ENCODE measurements at places on chromosomes 4 and X.

DNA sequence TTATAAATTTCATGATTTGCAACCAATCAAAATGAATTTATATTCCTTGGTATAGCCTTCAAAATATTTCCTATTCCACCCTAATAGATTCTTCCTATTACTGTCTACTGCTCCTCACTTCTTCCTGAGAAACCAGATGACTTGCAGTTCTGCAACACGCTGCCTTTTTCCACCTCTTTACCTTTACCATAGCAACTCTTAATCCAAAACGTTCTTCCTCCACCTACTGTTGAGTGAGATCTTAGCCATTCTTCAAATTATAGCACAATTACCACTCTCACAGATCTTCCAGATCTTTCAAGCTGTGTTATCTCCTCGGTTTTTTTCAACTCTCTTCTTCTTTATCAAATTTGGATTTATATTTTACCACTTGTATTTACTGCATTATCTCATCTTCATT lies 289.8 kb downstream of the ADGRL3 start:
- H3K27ac ChIP-seq = no peak overlapping the region
- no peak overlapping the region for H3K4me3 ChIP-seq
- no peak for DNase-seq
- H3K27me3 ChIP-seq = no peaks in the 10 kb centered on the region
- no peaks in the 10 kb centered on the region for H3K36me3 ChIP-seq

DNA sequence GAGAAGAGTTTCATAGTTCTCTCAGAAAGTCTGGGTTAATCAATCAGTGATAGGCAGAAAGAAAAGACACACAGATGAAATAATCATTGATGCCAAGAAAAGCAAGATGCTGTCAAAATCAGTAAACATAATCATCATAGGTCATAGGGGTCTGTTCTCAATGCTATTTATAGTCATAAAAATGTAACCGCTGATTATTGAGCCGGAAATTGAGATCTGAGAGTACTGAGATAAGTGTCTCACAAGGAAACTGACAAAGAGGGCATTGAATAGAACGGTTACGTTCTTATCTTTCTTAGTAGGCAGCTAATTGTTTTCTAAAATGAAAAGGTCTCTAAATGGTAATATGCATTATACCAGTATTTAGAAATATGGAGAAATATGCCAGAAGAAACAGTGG lies 1686.1 kb upstream of the AGA start:
- H3K4me3 ChIP-seq = no peak overlapping the region
- H3K27me3 ChIP-seq = no peaks in the 10 kb centered on the region
- H3K36me3 ChIP-seq = no peaks in the 10 kb centered on the region
- H3K4me1 ChIP-seq = no peaks in the 10 kb centered on the region
- no peak for DNase-seq

GRCh38 chrX:56791456-56791855 lies 62.4 kb downstream of the NBDY start:
- peaks cover 6% of the 10 kb centered on the region for H3K36me3 ChIP-seq
- DNase-seq = no peak
- peaks cover 3% of the 10 kb centered on the region for H3K27me3 ChIP-seq
- no peak overlapping the region for H3K27ac ChIP-seq

DNA sequence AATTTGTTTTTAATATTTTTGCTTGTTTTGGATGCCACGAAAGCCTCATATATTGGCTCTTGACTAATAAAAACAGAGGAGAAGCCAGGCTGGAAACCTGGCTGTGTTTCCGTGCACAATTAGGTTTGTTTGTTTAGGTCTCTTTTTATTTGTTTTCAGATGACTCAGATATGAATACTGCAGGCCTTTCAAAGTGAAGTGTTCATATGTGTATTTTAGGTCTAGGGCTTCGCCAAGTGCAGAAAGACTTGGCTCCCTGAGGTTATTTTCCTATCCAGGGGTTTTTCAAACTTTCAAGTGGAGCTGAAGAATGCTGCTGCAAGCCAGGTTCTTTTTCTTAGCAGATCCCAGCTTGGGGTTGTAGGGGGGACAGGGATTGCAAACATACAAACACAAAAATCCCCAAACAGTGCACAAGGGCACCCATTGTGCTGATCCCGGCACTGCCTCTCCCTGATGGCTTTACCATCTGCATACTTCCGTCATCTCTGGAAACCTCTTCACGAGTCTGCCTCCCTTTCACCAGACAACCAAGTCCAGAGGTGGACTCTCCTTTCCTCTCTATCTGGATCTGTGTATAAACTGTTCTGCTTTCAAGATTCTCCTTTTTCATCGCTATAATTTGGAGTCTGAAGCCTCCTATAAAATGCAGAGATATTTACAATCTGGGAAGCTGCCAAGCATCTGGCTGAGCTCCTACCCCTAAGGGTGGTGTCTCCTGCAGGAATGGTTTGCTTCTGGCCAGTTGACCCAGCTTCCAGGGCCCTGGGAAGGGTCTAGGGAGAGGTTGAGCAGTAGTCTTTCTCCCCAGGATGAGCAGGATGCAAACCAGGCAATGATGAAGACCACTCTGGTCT lies 108.6 kb downstream of the SMIM20 start:
- no peak overlapping the region for H3K4me3 ChIP-seq
- H3K36me3 ChIP-seq = no peaks in the 10 kb centered on the region
- H3K27me3 ChIP-seq = peaks cover 5% of the 10 kb centered on the region
- H3K4me1 ChIP-seq = peaks cover 16% of the 10 kb centered on the region
- peak; percentile 80 for DNase-seq
- H3K27ac ChIP-seq = peak overlapping the region; percentile 8

DNA sequence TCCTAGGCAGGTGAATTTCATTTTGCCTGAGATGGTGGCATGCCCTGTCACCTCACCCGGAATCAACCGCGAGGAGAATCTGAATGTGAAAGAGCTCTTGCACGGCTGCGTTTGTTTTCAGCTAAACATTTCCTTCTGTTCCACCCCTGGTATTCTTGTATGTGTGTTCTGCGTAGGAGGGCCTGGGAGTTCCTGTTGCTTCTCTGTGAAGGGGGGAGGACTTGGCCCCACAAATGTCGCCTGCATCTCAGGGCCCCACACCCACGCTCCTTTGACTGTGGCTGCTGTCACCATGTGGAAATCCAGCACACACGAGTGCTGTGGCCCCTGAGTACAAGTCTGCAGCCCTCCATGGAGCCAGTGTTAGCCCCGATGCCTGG lies 45.8 kb upstream of the CLCN4 start:
- peaks cover 11% of the 10 kb centered on the region for H3K36me3 ChIP-seq
- DNase-seq = no peak
- H3K4me1 ChIP-seq = peaks cover 2% of the 10 kb centered on the region
- no peak overlapping the region for H3K4me3 ChIP-seq

DNA sequence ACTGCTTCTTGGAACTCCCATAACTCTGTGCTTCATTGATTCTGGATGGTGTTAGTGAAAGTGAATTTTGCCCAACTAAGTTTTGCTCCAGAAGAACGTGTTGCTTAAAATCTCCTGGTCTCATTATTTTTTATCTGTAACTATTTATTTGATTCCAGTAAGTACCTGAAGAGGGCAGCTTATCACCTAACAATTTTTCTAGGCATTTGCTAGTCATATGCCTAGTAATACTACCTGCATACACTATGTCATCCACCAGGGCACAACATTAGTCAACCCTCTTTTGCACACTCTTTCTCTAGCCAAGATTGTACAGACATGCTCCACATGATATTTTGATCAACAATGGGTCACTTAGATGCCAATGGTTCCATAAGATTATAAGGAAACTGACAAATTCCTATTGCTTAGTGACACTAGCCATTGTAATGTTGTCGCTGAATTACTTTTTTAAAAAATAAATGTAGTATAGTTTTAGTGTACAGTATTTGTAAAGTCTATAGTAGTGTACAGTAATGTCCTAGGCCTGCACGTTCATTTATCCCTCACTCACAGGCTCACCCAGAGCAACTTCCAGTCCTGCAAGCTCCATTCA lies 499.9 kb upstream of the AADAT start:
- H3K36me3 ChIP-seq = no peaks in the 10 kb centered on the region
- no peak overlapping the region for H3K4me3 ChIP-seq
- no peak for DNase-seq
- H3K27me3 ChIP-seq = no peaks in the 10 kb centered on the region
- H3K27ac ChIP-seq = no peak overlapping the region

- H3K4me3 ChIP-seq = no peak overlapping the region
- peak; percentile 13 for DNase-seq
- no peak overlapping the region for H3K27ac ChIP-seq
- H3K27me3 ChIP-seq = no peaks in the 10 kb centered on the region
- H3K4me1 ChIP-seq = peaks cover 2% of the 10 kb centered on the region
These were observed 114.3 kb downstream of the SH3BGRL start for GRCh38 chrX:81316163-81316562.

- no peaks in the 10 kb centered on the region for H3K4me1 ChIP-seq
- H3K4me3 ChIP-seq = no peak overlapping the region
- no peak for DNase-seq
- no peaks in the 10 kb centered on the region for H3K27me3 ChIP-seq
- H3K36me3 ChIP-seq = no peaks in the 10 kb centered on the region
- no peak overlapping the region for H3K27ac ChIP-seq
These were observed 427.3 kb upstream of the RASGEF1B start for GRCh38 chr4:81898862-81899504.

DNA sequence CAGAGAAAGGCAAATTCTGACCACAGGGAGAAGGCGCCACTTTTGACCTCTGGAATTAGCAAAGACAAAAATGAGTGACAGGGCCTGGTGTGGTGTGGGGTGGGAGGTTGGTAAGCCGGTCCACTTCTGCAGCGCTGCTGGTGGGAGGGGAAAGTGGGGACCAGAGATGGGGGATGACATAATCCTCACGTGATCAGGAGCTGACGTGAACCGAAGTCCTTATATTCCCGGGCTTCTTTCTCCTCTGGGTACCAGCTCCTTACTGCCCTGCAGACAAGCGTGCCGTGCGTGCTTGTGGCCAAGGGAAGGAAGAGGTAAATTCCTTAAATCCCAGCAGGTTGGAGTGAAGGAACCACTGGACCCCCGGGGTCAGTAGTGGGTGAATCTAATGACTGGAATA lies at the start of gene TCEAL7:
Gene TCEAL7 (plus strand): TSS at position 249 of the 400 bp plus-strand sequence. CDS start 1,165 bp downstream, outside the sequence.
- H3K27ac ChIP-seq = peak within 1 kb of the TSS; percentile 49
- H3K4me1 ChIP-seq = no peaks in the 10 kb centered on the region
- H3K36me3 ChIP-seq = no peaks in the 10 kb centered on the region

- no peaks in the 10 kb centered on the region for H3K27me3 ChIP-seq
- H3K4me3 ChIP-seq = peak overlapping the region; percentile 48
- H3K36me3 ChIP-seq = peaks cover 6% of the 10 kb centered on the region
- DNase-seq = peak; percentile 20
These were observed 45.6 kb downstream of the SMARCA5 start for GRCh38 chr4:143558823-143559756.

DNA sequence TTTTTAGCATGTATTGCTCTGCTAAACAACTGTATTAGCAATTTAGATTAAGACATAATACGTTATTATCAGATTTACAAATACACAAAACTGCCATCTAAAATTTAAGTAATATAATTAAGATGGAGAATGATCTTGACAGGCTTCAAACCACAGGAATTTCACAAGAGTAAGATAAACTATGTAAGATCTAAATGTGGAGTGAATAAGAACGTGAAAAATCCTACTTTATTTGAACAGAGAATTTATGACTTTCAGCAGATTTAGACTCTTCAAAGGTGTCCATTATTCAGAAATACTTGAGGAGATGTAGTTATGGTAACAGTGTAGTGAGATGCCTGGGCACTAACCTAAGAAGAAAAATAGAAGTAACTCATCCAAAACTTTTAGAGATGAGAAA lies 73.2 kb downstream of the SLC4A4 start:
- no peak overlapping the region for H3K27ac ChIP-seq
- DNase-seq = peak; percentile 13
- peaks cover 5% of the 10 kb centered on the region for H3K36me3 ChIP-seq

- no peak overlapping the region for H3K4me3 ChIP-seq
- no peaks in the 10 kb centered on the region for H3K36me3 ChIP-seq
- H3K27ac ChIP-seq = no peak overlapping the region
- no peaks in the 10 kb centered on the region for H3K4me1 ChIP-seq
These were observed 46.1 kb downstream of the CXorf58 start for GRCh38 chrX:23953908-23954269.

- no peaks in the 10 kb centered on the region for H3K27me3 ChIP-seq
- no peak overlapping the region for H3K27ac ChIP-seq
- H3K36me3 ChIP-seq = no peaks in the 10 kb centered on the region
- no peaks in the 10 kb centered on the region for H3K4me1 ChIP-seq
- DNase-seq = no peak
These were observed 22.9 kb upstream of the GABRQ start for GRCh38 chrX:152614791-152615190.

DNA sequence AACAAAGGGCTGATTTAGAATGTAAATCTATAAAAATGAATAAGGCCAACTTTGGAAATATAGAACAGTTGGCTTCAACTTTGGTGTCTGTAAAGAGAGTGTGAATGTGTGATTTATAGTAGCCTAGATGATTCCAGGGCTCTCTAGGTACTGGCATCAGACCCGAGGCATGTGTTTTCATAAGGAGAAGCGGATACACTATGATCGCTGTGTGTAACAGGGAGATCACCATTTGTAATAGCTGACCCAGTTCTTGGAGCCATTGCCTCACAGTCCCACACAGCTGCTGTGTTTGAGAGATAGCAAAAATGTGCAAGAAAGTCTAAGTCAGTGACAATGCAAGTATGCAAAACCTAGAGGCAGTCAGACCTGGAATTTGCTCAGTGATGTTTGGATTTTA lies 135.1 kb downstream of the REPS2 start:
- H3K36me3 ChIP-seq = no peaks in the 10 kb centered on the region
- no peak overlapping the region for H3K4me3 ChIP-seq
- no peak for DNase-seq
- no peak overlapping the region for H3K27ac ChIP-seq
- peaks cover 6% of the 10 kb centered on the region for H3K27me3 ChIP-seq
